ENCODE measurements at places on chromosomes 2 and 18. TPM values are rescaled to one million over a fixed set of nuclear protein-coding genes. Genes with fewer than 3 reads are reported as not detected.
A peak's percentile ranks its signal among the peaks of the same experiment; 100 is the strongest.

Gene SP9
- total RNA-seq, result not detected

Gene TCF23
- not detected for total RNA-seq

Gene PTH2R
- total RNA-seq, result not detected

Gene CTAGE1
- not detected for total RNA-seq

Gene RAB27B
- total RNA-seq, result 0.11 TPM

Gene ANKRD29
- not detected for total RNA-seq

DNA sequence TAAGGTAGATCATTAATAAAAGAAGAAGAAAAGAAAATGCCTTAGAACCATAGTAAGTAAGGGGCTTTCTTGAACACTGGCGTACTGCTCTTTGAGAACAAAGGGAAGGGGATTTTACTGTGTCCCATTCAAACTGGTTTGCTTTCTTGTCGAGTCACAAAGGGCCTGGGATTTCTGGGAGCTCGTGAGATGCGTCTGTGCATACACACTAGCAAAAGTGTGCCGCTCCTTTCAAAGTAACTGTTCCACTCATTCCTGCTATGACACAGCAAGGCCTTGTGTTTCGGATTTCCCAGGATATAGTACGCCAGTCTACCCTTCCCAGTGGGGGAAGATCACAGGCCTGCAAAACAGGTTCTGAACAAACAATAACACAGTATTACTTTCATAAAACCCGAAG, 93.0 kb downstream of the KCTD18 start:
- no peaks in the 10 kb centered on the region for H3K4me1 ChIP-seq
- H3K27ac ChIP-seq, result no peak overlapping the region
- no peak overlapping the region for H3K4me3 ChIP-seq
- no peaks in the 10 kb centered on the region for H3K27me3 ChIP-seq

DNA sequence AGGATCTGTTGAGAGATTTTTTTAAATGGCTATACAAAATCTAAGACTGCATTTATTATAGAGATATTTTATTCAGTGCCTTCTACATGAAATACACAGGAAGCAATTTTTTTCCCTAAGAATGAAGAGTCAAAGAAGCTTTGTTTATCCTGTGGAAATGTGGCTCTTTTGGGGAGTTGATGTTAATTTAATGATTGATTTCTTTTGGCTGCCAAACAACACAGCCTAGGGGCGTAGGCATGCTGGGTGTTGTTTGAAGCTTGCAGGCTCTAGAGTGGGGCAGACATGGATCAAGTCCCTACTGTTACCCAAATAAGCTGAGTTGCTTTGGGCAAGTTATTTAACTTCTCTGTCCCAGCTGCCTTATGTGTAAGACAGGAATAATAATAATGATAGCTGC, 21.1 kb upstream of the PLEK start:
- H3K4me1 ChIP-seq, result peaks cover 6% of the 10 kb centered on the region
- H3K27ac ChIP-seq, result no peak overlapping the region
- no peak for DNase-seq
- H3K27me3 ChIP-seq, result no peaks in the 10 kb centered on the region

GRCh38 chr2:127763776-127764175, 47.2 kb downstream of the WDR33 start:
- no peak overlapping the region for H3K27ac ChIP-seq
- H3K4me1 ChIP-seq, result peaks cover 9% of the 10 kb centered on the region
- H3K27me3 ChIP-seq, result no peaks in the 10 kb centered on the region
- H3K4me3 ChIP-seq, result no peak overlapping the region
- H3K36me3 ChIP-seq, result peaks cover 71% of the 10 kb centered on the region

DNA sequence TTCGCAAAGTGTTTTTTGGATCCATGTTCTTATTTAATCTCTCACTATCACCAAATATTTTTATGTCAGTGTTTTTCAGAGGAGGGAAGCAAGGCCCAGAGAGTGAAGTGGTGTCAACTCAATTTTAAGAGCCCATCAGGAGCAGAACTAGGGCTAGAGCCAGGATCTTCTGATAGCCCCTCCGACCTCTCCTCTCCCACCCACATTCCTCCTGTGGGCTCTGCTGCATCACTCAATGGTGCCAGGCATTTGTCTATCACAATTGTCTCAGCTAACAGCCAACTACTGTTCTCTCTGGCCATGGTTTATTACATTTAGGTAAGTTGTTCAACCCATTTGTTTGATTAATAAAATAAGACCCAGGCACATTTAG, 68.6 kb downstream of the MAPK4 start:
- no peak for DNase-seq
- no peak overlapping the region for H3K27ac ChIP-seq
- no peaks in the 10 kb centered on the region for H3K36me3 ChIP-seq
- peaks cover 3% of the 10 kb centered on the region for H3K4me1 ChIP-seq
- H3K27me3 ChIP-seq, result no peaks in the 10 kb centered on the region

DNA sequence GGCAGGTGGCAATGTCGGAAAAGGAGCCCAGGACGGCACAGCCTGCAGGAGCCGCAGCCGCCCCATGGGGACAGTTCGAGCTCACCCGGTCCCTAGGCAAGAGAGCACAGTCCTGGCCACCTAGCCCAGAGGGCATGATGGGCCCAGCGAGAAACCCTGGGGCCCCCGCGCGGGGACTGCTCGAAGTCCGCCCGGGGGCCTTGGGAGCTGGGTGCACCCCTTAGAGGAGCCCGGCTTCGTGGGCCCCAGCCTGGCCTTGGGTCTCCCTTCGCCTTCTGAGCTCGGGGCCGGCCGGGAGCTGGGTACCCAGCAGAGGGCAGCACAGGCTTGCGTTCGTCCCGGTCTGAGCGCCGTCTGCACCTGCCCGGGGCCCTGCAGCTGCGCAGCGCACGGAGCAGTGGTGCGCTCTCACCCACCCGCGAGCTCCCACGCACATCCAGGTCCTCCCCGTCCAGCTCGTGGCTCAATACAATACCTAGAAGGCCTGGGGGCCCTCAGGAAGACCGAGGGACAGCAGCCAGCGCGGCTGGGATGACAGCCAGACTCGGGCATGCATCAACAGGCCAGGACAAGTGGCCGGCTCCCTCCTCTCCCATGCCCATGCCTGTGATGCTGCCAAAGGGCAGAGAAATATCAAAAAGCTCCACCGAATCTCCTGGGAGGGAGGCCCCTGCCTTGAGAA, 96.2 kb upstream of the ZNF532 start:
- no peaks in the 10 kb centered on the region for H3K27me3 ChIP-seq
- no peak overlapping the region for H3K27ac ChIP-seq
- peak overlapping the region; percentile 13 for H3K4me3 ChIP-seq
- H3K36me3 ChIP-seq, result no peaks in the 10 kb centered on the region

- H3K4me1 ChIP-seq, result no peaks in the 10 kb centered on the region
- no peak for DNase-seq
- H3K27me3 ChIP-seq, result no peaks in the 10 kb centered on the region
- no peak overlapping the region for H3K27ac ChIP-seq
- no peak overlapping the region for H3K4me3 ChIP-seq
Observed at GRCh38 chr2:218072002-218072401, 2.9 kb downstream of the RUFY4 start.

GRCh38 chr2:190576573-190576972, 42.1 kb upstream of the NEMP2 start:
- no peaks in the 10 kb centered on the region for H3K4me1 ChIP-seq
- H3K27me3 ChIP-seq, result no peaks in the 10 kb centered on the region
- no peak overlapping the region for H3K4me3 ChIP-seq
- no peak overlapping the region for H3K27ac ChIP-seq
- no peak for DNase-seq
- no peaks in the 10 kb centered on the region for H3K36me3 ChIP-seq

DNA sequence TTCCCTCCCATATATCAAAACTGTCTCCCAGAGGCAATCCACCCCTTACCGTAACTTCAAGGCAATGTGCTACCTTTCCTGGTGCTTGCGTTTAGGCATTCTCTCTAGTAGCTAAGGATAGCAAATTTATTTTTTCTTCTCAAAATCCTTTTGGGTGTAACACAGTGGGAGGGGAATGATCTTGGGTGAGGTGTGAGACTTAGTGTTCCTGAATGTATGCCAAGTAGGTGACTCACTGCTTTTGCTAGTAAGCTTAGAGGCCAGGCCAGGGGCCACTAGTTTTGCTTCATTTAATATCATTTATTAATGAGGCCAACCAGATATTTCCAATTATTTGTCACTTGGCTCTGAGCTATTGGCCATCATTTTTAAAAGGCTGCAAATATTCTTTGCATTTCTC, 135.5 kb downstream of the NAPG start:
- no peak overlapping the region for H3K4me3 ChIP-seq
- no peaks in the 10 kb centered on the region for H3K36me3 ChIP-seq
- H3K4me1 ChIP-seq, result peaks cover 21% of the 10 kb centered on the region
- DNase-seq, result no peak
- no peaks in the 10 kb centered on the region for H3K27me3 ChIP-seq

DNA sequence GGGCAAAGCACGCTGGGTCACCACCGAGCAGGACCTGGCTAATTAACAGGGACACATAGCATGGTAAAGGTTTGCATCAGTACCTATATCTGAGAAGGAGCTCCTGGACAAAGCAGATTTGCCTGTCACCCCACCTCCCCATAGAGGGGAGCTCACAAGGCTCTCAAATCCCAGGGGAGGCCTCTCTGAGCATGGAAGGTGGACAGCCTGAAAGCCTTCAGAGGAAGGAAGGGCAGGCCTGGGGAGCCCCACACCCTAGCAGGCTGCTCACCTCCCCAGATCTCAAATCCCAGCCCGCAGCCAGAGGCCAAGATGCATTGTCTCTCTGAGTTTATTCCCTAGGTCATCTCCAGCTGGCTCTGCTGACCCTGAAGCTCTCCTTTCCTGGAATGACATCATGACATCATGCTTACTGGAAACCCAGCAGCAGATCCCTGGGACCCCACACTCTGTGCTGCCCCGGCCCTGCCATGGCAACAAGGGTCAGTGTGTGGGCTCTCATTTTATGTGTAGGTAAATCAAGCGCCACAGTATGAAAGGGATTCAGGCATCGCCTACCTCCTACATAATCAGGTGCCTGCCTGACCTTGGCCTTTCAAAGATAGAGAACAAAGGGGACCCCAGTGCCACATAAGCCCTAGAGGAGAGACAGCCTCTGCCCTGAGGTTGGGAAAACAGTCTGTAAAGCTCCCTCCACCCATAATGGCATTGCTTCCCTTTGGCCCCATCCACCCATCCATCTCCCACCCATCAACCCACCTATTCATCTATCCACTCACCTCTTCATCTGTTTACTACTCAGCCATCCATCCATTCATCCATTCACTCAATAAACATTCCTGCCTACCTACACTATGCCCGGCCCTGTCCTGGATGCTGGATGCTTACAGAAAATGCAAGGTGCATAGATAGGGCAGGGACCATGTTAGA, 15.7 kb upstream of the TEX51 start:
- H3K27me3 ChIP-seq, result no peaks in the 10 kb centered on the region
- H3K4me3 ChIP-seq, result no peak overlapping the region
